ENCODE measurements at places on chromosomes 4 and X.

DNA sequence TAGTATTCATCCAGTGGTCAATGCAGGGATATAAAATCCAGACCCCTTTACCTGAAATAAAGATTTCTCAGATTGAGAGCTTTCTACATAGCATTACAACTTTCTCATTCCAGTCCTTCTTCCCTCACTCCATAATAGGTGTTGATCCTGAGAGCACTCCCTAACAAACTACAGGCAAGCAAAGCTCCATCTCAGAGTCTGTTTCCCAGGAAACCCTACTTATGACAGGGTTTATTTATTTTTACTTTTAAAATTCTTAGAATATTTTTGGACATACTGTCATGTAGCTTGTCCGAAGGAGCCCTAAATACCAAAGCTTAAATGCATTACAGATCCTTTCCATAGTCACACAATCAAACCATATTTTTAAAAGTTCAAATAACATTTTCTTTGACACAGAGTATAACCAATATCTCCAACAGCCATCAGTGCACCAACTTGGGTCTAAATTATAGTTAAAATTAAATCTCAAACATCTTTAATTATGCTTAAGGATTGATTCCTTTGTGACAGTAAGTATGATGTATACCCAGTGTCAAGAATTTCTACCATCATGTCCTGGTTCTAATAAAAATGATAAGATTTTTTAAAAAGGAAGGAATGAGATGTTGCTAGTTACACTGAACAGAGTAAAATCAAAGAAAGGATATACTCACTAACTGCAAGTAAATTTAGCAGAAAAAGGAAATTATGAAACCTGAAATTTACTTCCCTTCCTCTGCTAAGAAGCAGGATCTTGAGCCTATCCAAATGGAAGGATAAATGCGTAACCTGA is 580.4 kb upstream of the ADGRL3 start:
- peak; percentile 43 for DNase-seq

GRCh38 chr4:184442314-184442635 is 32.1 kb downstream of the IRF2 start:
- no peak for DNase-seq

DNA sequence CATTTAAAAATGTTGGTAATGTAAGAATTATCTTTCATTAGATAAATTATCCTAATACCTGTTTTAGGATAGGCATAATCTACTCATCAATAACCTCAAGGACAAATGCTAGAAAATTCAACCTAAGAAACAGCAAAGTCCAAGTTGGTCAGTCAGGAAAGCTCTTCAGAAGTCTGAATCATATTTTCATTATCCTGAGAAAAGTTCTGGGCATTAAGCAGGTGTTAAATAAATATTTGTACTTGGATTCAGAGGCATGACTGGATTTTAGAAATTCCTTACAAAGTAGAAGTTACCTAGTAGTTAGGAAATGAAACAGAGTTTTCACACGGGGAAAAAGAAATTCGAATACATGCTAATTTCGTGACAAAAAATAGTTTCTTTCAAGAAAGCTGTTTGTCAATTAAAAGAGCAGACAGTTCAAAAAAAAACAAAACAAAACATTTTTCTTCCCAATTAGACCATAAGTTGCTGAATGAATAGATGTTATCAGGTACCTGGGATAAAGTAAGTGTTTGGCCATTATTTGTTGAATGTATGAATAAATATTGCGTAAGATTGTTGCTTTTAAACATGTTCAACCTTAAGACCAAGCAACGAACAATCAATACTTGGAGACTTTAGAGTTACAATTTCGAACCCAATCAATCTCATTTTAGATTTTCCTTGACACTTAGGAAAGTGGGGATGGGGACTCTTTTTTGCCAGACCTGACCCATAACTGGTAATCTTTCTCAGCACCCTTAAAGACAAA is 48.5 kb downstream of the MAD2L1 start:
- no peak for DNase-seq

DNA sequence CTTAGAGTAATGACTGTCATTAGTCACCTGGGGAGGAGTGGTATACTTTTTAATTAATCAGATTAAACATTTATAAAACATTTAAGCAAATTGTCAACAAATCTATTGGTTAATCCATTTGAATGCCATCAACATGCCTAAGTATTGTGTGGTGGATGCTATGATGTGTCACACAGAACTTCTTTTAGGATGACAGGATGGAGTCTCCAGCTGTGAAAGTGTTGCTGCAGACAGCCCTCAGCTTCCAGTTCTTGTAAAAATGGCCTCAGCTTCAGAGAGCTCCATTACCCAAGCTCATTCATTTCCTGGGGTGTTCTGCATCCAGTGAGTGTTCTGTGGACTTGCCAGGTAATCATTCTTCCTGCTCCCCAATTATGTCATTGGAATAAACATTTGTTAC is 74.3 kb upstream of the CLNK start:
- no peak for DNase-seq

DNA sequence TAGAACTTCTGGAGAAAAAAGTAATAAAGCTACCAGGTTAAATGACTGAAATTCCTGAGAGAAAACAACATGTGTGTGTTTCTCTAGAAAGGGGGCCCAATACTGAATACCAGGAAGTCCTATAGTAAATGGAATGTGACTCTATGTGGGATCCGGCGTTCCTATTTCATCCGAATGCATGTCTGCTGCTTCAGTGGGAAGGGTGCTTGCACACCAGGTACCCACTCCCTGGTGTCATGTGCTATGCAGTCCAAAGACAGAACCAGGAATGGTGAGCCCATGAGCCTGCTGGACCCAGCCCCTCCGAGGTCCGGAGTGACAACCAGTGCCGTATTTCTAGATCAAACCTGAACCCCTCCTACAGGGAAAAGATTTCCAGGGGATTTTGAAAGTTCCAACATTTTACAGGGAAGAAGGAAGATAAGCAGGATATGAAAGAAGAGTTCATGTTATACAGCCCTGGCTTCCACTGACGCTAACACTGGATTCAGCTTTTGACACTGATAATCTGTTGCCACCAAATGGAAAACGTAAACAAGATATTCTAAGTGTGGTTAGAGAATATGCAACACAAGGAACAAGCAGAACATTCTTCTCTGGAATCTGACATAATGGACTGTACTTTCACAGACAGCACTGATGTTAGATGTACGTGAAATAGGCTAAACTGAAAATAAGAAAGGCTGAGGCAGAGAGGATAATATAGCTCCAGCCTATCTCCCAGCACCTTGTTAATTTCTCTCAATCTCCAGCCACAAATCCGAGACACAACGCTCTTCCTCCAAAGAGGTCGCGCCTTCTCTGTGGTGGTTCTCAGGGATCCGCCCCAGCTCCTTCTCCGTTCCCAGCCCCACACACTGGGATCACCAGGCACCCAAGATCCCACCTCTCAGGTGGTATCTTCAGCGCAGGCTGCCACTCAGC is 725 bp upstream of the CXCL1 start:
- no peak for DNase-seq

DNA sequence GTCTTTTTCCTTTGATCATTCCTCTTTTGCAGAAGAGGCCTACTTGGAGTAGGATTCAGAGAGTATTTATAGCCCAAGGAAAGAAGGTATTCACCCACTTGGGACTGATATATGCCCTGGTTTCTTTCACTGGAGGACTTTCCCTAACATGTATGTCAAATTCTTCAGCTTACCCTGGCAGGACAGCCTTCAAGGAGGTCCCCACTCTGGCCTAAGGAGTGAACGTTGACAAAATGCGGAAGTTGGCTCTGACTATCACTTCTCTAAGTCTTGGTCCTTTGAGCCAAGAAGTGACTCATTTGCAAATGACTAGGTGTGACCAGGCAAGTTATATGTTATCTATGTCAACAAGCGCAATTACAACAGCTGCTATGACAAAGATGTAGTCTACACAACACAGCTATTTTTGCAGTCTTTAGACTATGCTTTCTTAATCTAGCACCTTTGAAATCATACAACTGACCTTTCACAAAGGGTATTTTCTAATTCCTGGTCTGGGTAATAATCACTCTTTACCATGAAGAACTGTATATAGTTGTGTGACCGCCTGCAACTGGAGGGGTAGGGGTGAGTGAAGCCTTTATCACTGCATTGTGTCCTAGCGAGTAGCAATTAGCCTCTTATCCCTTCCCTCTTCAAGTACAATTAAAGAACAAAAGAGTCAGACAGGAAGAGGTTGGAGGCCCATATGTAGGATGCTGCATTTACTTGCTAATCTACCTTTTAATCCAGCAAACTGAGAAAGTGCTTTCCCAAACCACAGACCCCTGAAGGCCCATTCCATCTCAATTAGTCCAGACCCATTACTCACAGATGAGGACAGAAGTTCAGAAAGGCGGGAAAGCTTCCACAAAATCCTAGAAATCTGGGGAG is 50.1 kb downstream of the RASGEF1B start:
- DNase-seq = no peak

DNA sequence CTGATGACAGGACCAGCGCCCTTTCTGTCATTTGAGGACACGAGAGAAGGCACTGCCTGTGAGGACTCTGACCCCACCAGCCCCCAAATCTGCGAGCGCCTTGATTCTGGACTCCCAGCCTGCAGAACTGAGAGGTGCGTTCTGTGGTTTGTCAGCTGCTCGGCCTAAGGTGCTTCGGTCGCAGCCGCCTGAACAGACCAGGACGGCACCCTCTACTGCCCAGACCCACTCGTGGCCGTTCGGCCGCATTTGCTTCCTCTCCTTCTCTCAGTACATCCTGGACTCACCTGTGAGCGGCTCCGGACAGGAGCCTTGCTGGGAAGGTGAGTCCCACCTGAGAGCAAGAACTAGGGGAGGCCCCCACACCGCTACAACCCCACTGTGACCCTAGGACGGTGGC is 8.5 kb downstream of the PCGF3 start:
- no peak for DNase-seq

DNA sequence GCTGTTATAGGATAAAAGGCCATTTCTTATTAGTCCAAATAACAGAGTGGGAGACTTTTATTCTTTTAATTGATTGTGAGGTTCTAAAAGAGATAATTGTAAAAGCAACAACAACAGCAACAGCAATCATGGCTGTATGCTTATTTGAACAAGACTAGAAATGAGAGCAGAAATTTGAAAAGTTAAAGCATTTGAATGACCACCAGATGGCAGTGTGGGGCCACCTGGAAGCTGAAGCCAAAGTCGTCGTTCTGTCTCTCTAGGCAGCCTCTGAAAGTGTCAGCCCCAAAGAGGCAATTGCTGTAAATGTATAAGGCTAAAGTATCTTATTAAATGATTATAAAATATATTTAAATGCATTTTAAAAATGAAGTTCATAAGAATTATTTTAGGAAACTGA is 42.2 kb downstream of the SH2D1A start:
- peak; percentile 19 for DNase-seq
